ENCODE measurements at places on chromosomes 12 and 14. TPM values are rescaled to one million over a fixed set of nuclear protein-coding genes. Genes with fewer than 3 reads are reported as not detected.

SYNDIG1L gene
- not detected for total RNA-seq

EXOC3L4 gene
- not detected for total RNA-seq

SINHCAF gene
- total RNA-seq, result 160 TPM

GPR137C gene
- 0.27 TPM for total RNA-seq

CDH24 gene
- 0.52 TPM for total RNA-seq

APOF gene
- not detected for total RNA-seq

- DNase-seq, result peak; percentile 93
These were observed 2.3 kb downstream of the GSG1 start for GRCh38 chr12:13100882-13101769.

GRCh38 chr14:85074955-85075354 is 455.0 kb upstream of the FLRT2 start:
- DNase-seq, result no peak

DNA sequence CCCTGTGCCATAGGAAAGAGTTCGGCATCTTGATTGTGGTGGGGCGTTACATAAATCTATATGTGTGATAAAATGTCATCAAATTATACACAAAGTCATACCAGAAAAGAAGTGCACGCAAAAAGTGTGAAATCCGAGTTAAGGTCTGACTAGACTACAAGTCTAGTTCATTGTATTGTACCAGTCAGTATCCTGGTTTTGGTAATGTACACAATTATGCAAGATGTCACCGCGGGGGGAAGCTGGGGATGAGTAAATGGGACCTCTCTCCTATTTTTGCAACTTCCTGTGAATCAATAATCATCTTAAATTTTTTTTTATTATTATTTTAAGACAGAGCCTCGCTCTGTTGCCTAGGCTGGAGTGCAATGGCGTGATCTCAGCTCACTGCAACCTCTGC is 43.2 kb upstream of the BCL11B start:
- no peak for DNase-seq

- no peak for DNase-seq
These were observed 69.7 kb downstream of the TSPAN11 start for GRCh38 chr12:30996255-30996654.

GRCh38 chr12:45966486-45966885 is 23.9 kb downstream of the SCAF11 start:
- DNase-seq, result no peak

DNA sequence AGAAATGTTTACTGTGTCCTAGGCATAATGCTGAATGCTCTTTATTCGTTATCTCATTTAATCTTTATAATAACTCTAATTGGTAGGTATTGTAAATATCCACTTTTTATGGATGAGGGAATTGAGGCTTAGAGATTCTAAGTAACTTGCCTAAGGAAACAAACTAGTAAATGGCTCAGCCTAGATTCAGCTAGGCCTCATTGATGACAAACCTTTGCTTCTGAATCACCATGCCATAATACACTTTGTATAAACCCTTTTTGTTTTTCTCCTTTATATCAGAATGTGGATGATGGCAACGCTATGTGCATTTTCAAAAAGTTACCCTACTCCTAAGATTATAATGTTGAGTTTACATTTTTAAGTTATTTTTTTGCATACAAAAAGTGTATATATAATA is 34.0 kb downstream of the MNAT1 start:
- no peak for DNase-seq

GRCh38 chr14:33676135-33676566 is 274.7 kb downstream of the EGLN3 start:
- DNase-seq, result no peak

DNA sequence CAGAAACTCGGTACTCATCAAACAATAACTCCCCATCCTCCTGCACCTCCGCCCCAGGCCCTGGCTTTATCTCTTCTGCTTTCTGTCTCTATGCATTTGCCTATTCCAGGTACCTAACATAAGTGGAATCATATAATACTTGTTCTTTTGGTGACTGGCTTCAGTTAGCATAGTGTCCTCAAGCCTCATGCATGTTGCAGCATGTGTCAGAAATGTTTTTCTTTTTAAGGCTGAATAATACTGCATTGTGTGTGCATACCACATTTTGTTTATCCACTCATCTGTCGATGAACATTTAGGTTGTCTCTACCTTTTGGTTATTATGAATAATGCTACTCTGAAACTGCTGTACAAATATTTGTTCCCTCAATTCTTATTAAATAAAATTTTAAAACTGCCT is 117.1 kb downstream of the KICS2 start:
- DNase-seq, result no peak

- no peak for DNase-seq
These were observed 49.4 kb downstream of the PHLDA1 start for GRCh38 chr12:75982169-75982564.

DNA sequence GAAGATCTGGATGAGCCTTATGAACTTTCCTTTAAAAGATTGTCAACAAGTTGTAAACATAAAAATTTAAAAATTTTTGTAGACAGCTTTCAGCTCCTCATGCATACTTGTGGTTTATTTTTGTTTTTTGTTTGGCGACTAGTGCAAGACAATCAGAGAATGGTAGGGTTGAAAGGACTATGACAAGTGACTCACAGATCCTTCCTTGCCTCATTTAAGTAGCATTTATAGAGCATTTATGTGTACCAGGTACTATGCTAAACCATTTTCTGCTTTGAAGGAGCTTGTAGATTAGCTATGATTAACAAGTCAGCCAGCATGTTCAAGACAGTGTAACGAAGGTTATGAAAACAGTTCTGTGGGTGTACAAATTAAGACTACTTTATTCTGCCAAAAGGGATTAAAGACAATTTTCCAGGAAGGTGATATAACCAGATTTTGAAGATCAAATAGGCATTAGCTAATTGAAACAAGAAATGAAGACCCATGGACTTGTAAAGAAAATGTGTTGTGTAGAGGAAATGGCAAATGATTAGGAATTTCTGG is 122.0 kb downstream of the PCNX1 start:
- DNase-seq, result no peak

DNA sequence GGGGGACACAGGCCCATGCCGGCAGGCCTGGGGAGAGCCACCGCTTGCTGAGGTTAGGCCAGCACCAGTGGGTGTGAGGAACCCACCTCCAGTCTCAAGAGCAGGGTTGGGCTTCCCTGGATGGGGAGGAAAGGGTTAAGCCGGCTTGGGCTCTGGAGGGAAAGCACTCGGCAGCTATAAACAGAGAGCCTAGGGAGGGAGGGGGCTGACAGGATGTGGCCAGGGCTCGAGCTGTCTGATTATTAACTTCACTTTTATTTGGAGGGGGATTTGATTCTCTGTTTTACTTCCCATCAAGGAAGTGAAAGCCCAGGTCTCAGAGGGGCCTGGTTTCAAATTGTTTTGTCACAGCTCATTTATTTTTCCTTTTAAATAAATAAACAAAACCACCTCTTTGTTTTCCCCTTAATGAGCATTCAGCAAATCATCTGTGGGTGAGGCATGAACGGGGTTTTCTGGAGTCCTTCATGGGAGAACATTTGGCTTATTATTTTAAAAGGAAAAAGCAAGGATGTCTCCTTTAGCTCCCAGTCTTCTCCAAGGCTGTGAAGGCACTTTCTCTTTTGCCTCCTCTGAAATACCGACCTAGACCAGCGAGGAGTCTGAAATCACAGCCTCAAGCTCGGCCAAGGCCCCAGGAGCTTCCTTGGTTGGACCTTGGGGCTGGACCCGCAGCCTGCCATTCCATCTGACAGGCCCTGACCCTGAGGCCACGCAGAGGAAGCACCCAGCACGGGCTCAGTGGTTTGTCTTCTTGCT is 21.9 kb upstream of the ZFP36L1 start:
- DNase-seq, result peak; percentile 69

DNA sequence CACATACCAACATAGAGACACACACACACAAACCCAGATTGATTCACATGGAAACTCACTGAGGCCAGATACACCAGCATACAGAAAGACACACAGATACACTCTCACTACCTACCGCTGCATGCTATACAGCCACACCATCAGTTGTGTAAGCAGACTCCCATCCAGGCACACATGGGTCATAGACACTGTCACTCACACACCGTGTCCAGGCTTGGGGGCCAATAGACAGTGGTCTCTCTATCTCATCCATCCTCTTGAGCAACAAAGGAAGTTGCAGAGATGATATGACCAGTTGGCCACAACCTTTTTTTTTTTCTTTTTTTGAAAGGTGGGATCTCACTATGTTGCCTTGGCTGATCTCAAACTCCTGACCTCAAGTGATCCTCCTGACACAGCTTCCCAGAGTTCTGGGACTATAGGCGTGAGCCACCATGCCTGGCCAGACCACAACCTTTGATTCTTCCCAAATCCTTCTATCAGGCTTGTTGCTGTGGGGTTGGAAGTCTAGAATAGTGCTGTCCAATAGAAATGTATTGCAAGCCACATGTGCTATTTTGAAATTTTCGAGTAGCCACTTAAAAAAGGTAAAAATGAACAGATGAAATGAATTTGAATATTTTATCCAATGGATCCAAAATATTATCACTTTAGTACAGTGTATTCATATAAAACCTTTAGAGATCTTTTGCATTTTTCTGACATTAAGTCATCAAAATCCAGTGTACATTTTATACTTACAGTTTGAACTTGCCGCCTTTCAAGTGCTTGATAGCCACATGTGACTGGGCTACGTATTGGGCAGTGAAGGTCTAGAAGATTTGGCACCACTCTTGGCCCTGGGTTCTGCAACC is 7.4 kb downstream of the LRP1-AS start:
- DNase-seq, result no peak

All from activated naive CD8-positive, alpha-beta T cell treated with anti-CD3 and anti-CD28 coated beads for 36 hours (primary cell).